ENCODE measurements at places on chromosomes 6 and 20.

DNA sequence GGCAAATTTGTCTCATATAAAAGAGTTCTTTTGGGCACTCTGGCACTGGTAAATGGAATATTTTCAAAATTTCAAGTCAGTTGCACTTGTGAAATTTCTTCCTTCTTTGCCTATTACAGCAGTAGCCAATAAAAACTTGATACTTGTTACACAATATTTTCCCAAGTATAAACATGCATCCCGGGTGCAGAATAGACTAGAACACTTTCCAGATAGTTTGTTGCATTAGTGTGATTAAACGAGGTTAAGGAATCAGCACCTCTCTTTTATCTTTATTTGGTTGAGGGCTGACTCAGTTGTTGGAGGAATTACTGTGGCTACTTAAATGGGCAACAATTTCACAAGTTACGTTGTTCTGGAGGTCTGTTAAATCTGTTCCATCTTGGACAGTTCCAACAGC lies 467.5 kb downstream of the CDKAL1 start:
- no peak for DNase-seq

GRCh38 chr6:63690221-63690620 lies 54.6 kb downstream of the PHF3 start:
- DNase-seq: no peak

- no peak for DNase-seq
Measured at GRCh38 chr6:145813285-145814034, 1.1 kb downstream of the FBXO30 start.

DNA sequence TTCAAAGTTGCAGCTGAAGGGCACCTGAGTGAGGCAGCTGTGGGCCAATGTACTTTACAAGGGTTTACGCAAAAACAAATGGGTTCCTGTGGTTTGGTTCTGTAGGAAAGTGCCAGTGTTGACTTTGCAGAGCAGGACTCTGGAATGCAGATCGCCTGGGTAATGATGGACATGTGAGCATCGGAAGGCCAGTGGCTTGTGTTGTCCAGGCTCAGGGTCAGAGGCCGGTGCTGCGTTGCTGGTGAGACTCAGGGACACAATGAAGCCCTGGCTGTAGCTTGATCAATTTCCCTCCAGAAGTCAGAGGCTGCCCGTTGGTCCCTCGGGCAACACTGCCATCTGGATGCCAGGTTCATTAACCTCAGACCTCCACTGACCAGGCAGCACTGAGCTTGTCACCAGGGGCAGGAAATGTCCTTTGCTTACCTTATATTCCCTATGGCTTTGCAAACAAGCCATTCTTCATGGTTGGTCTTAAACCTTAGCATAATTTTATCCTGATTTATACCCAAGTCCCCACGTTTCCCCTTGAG lies 753.4 kb downstream of the QKI start:
- no peak for DNase-seq

GRCh38 chr6:124604719-124605118 lies 357.5 kb upstream of the RNF217 start:
- no peak for DNase-seq

GRCh38 chr20:43761386-43762340 lies 34.9 kb upstream of the GTSF1L start:
- no peak for DNase-seq

DNA sequence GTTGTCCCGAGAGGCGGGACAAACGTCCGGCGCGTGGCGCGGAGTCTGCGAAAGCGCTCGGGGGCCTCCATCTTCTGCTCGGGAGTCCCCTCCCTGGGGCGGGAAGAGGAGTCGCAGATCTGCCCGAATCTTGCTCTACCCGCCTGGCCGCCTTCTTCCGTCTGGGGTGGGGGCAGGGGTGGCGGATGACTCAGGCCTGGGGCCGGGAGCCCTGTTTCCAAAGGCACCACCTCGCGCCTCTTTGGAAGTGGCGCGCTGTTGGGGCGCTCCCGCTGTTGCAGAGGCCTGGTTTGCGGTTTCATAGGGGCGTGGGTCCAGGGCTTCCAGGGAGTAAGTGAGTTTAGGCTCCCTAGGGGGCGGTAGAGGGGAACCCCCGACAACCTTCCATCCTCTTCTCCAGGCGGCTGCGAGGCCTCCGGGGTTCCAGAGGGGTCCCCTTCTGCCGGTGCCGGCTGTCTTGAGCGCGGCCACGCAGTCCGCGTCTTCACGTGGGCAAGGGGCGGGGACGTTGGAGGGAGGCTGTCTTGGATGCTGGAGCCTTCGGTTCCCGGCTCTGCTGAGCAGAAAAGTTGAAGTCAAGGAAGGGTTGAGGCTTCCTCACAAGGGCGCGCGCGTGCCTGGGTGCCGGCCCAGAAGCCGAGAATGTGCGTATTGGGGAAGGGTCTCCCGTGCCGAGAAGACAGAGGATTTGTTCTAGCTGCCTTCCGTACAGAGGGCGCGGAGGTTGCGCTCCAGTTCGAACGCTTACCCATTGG lies 2.6 kb upstream of the TFAP2C start:
- DNase-seq: no peak

DNA sequence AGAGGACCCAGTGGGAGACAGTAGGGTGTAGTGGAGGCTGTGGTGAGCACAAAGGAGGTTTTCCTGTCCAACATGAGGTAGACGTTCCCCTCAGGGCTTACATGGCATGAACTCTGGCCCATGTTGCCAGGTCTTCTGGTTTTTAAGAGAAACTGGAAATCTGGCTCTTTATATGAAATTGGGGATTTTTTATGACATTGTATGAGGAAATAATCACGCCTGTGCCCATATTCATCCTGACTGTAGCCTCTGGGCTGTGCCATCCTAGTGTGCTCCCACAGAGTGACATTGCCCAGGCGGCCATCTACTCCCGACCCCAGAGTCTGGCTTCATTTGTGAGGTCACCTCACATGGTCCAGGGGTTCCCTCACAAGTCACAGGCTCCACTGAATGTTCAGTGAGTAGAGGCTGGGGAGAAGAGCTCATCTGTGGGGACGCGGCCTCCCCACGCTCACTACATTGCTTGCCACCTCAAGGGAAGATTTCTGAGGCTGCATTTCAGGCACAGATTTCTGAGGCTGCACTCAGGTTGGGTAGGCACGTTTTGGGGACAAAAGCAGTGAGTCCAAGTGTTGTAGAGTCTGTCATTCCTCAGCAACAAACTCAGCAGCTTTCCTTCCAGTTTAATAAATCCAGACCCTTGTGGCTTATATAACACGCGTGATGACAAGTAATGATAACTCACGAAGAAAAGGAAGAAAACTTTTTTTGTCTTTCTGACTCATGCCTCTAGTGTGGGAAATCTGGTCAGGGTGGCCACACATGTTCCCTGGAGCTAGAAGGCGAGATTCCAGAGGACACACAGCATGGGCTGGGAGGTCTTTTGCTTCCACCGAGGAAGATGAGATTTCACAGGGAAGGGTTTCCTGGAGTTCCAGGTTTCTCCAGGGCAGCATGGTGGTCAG lies 41.7 kb downstream of the SLC24A3 start:
- no peak for DNase-seq

DNA sequence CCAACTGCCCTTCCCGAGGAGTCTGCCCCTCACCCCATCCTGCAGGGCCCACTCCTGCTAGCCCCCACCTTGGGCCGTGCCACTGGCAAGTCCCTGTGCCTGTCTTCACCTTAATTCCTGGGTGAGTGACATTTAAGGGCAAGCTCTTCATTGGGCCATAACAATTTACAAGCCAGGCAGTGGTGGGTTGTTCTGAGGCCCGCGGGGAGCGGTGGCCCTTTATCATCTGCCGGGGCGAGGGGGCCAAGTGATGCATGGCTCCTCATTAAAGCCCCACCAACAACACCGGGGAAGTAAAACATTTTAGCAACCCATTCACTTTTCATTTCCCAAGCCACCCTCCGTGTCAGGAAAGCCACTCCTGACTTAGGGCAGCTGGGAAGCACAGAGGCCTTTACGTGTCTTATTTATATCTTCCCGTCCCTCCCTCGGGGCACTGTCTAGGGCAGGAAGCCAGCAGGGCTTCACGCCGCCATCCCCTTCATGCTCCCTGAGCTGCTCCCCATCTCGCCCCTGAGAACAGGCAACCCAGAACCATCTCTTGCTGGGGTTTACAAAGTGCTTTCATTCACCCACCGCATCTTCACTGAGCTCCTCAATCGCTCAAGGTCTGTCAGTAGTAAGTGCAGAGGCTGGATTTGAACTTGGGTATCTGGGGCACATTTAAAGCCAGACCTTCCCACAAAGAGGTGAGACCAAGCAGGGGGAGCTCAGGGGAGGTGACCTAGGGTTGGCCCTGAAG lies 55.5 kb upstream of the CCDC167 start:
- no peak for DNase-seq

DNA sequence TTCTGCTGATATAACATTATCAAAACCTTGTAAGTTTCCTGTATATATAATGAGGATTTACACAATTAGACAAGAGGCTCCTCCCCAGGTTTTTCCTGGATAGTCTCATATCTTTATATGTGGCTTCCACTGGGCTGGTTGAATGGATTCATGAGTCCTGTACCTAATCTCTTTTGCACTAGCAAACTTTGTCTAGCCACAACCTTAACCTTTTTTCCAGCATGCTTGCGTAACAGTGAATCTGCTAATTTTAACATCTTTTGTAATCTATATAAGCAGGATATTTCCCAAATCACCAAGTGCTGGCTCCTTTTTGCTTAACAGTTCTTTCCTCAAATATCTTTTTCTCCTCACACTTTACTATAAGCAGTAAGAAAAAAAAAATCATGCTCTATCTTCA lies 153.6 kb downstream of the COL21A1 start:
- DNase-seq: no peak

- DNase-seq: no peak
Measured at GRCh38 chr6:151288712-151289398, 49.1 kb downstream of the AKAP12 start.

GRCh38 chr6:136932599-136932998 lies 10.5 kb downstream of the SLC35D3 start:
- no peak for DNase-seq

DNA sequence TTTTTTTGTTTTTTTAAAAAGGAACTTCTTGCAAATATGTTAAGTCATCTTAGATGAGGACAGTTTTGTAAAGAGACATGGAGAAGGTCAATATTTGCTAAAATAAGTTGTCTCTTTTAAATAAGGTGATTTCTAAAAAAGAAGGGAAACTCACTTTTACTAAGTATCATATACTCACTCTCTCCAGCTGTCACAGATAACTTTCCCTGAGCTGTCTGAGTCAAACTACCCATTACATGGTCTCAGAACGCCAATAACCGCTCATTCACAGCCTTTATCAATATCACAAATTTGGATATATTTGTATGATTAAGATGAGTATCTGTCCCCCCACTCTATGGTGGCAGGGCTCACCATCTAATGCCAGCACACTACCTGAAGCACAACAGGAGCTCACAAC lies 47.6 kb downstream of the IPCEF1 start:
- DNase-seq: no peak

DNA sequence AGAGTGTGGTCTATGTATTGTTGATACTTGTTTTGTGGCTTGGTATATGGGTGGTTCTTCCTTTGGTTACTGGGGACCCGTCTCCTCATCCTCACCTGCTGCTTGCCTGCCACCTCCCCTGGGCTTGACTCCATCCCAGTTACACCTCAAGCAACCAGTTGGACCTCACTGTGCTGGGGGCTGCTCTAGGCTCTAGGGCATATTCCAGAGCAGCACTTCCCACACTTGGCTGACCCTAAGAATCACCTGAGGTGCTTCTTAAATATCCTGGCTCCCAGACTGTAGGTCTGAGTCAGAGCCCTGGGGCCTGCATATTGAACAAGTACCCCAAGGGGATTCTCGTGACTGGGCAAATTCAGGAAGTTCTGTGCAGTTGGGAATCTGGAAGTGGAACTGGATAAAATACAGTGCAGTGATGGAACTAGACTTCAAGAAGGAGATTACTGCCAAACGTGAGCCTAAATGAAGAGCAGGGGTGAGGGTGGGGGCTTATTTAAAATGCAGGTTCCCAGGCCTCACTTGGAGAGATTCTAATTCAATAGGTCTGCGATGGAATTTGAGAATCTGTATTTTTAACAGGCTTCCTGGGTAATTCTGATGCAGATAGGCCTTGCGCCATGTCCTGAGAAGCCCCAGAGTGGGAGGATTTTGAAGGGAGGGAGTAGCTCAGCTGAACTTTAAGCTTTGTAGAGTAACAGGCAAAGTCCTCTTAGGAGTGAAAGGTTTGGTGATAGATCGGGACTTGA lies 7.6 kb downstream of the SPATS1 start:
- no peak for DNase-seq

DNA sequence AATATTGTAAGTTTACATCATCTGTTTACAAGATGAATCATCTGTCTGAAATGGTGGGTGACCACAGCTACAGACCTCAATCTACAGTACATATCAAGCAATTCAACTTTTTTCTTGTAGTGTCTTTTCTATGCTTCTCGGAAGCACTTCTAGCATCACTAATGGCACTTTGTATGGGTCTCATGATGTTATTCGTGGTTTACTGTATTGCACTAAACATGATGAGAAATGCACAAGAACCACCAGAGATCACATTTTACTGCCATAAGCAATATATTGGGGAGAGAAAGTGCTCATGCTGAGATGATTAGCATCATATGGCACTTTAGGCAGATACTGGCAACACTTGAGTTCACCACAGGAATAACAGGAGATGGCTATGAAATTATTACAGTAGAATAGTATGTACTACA lies 15.4 kb upstream of the BTBD3 start:
- no peak for DNase-seq

GRCh38 chr6:499617-500016 lies 108.1 kb downstream of the IRF4 start:
- DNase-seq: no peak

- DNase-seq: no peak
Measured at GRCh38 chr6:169738204-169738975, 13.0 kb downstream of the DYNLT2 start.

- DNase-seq: no peak
Measured at GRCh38 chr20:60378620-60379019, 420.4 kb downstream of the CDH26 start.

GRCh38 chr6:107330168-107330567 lies 129.2 kb downstream of the PDSS2 start:
- DNase-seq: no peak

DNA sequence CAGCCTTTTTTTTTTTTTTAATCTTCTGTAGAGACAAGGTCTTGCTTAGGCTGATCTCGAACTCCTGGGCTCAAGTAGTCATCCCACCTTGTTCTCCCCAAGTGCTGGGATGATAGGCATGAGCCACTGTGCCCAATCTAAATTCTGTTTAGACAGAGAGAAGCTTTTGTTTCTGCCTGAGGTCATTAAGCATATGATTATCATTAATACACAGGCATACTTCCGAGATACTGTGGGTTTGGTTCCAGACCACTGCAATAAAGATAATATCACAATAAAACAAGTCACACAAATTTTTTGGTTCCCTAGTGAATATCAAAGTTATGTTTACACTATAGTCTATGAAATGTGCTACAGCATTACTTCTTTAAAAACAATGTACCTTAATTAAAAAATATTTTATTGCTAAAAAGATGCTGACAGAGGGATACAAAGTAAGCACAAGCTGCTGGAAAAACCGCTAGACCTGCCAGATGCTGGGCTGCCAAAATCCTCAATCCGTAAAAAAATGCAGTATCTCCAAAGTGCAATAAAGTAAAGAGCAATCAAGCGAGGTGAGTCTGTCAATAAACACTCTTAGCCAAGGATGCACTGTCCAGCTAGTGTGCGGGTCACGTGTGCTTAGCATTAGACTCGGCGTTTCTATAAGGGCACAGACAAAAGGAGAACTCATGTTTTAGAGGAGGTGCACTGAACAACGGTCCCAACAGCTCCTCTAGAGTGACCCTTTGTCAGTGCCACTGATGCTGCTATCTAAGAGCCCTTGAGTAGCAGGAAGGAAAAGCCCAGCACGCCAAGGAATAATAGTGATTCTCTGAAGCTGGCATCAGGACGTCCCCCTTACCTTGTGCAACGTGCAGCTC lies 16.1 kb downstream of the TXNDC5 start:
- no peak for DNase-seq

Data from stimulated activated CD4-positive, alpha-beta T cell treated with anti-CD3 and anti-CD28 coated beads, Interleukin-12 subunit alpha, Interleukin-12 subunit beta, amount 100 ng/mL, for 24 hours (primary cell).